Fibroblast of lung (primary cell): ENCODE measurements at places on chromosomes 2 and 18. TPM values are rescaled to one million over a fixed set of nuclear protein-coding genes. Genes with fewer than 3 reads are reported as not detected.
A peak's percentile ranks its signal among the peaks of the same experiment; 100 is the strongest.

DNA sequence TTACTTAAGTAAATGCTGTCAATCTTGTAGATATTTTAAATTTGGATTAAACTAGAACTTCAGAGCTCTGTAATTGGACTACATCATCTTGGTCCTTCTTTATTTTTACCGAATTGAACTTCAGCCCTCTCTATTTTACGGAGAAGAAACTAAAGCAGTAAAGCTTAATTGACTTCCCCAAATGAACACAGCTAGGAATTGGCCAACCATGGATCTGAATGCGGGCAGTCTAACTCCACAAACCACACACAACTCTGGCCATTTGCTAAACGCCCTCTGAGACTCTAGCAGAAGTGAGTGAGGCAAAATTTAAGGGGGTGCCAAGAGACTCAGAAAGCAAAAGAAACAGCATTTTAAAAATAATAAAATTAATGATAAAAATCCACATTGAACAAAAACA, 86.3 kb upstream of the KCTD1 start:
- no peak for DNase-seq
- H3K27ac ChIP-seq = no peak overlapping the region
- H3K4me3 ChIP-seq = no peak overlapping the region
- H3K36me3 ChIP-seq = no peaks in the 10 kb centered on the region

GRCh38 chr2:152222975-152223637, 47.5 kb upstream of the STAM2 start:
- H3K4me1 ChIP-seq = peaks cover 2% of the 10 kb centered on the region
- no peaks in the 10 kb centered on the region for H3K36me3 ChIP-seq
- no peak overlapping the region for H3K4me3 ChIP-seq
- H3K27ac ChIP-seq = no peak overlapping the region
- DNase-seq = peak; percentile 96

The SLC11A1 gene
- total RNA-seq = 0.17 and 0.26 TPM in 2 replicates

The SERPINE2 gene
- total RNA-seq = 37.2 and 77.9 TPM in 2 replicates

The CROCC2 gene
- total RNA-seq = 0.33 and 0.51 TPM in 2 replicates

DNA sequence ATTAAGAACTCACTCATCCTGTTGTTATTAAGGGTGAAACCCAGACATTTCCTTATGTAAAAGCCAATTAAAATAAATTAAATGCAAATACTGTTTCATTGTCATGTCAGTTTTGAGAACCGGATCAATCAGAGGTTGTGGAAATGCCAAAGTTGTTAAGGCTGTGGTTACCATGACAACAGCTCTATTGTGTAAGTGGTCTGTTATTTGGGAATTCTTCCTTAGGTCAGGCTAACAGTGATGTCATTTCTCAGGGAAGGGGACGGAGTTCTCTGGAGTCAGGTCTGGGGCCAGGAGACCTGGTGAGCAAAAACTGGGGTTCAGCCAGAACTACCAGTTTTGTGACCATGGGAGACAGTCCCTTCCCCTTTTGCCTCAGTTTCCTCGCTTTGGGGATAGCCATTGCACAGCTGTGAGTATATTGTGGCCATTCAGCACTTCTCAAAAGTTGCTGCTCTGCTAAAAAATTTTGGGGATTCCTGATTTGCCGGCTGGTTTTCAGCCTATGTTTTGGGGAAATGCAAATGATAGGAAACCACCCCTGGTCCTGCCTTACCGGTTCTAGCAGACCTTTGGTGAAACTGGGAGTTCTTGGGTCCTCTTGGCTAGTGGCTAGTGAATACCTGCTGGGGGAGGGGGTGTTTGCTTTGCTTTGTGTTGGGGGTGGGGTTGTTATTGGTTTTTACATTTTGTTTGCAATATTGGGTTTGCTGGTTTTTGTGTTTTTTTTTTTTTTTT, 21.6 kb downstream of the HPCAL1 start:
- H3K4me1 ChIP-seq = no peaks in the 10 kb centered on the region
- no peaks in the 10 kb centered on the region for H3K27me3 ChIP-seq
- no peak overlapping the region for H3K27ac ChIP-seq
- H3K36me3 ChIP-seq = no peaks in the 10 kb centered on the region

DNA sequence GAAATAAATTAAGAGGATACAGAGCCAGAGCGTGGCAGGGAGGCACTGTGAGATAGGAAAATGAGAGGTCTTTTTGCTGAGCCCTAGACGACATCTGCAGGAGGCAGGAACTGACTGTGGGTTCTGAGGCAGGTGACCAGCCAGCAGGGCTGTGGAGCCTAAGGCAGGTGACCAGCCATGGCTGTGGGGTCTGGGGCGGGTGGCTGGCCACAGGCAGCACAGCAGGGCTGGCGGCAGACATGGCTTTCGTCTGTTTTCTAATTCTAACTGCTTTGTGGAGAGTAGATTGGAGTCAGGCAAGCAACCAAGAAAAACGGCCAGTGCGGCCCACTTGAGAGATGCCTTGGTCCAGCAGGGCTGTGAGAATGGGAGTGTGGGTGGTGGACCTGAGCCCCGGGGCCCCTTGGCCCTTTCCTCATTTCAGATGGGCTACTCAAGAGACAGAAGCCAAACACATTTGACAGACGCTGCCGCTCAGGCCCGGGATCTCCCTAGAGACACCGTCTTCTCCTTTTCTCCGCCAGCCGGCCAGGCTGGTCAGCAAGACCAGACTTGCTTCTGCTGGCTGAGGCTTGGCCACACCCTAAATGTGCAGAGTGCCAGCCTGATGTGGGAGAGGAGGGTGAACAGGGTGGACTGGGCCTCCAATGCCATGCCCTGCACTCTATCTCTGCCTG, 19.7 kb upstream of the GNAL start:
- no peak overlapping the region for H3K4me3 ChIP-seq
- no peaks in the 10 kb centered on the region for H3K4me1 ChIP-seq
- no peak for DNase-seq
- no peaks in the 10 kb centered on the region for H3K27me3 ChIP-seq
- no peaks in the 10 kb centered on the region for H3K36me3 ChIP-seq
- no peak overlapping the region for H3K27ac ChIP-seq

DNA sequence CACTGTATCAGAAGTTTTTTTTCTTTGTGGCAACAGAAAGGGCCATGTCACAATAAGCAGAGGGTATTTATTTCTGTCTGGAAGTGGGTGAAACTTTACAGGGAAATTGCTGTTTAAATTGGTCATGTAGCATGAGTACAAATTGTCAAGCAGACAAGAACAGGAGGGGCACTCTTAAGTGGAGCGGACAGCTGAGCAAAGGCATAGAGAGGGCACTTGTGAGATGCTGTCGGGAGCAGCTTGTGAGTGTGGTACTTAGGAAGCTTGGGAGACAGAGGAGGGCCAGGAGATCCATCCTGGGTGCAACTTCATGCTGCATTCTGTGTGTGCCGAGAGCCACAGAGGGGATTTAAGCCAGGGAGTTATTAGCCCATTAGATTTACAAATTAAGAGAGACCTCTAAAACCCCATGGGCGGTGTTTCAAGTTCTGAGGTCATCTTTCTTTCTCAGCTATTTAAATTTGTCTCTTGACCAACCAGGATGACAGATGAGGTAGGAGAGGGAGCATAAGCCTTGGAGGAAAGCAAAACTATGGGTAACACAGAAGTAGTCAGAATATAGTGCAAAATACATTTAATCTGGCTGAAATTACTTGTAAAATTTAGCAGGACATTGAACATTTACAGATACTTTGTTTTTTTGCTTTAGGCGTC, 30.4 kb downstream of the INPP4A start:
- no peak overlapping the region for H3K27ac ChIP-seq
- no peak overlapping the region for H3K4me3 ChIP-seq
- H3K4me1 ChIP-seq = peaks cover 6% of the 10 kb centered on the region
- no peaks in the 10 kb centered on the region for H3K27me3 ChIP-seq
- no peak for DNase-seq

The ABCG5 gene
- not detected in 2 replicates for total RNA-seq

DNA sequence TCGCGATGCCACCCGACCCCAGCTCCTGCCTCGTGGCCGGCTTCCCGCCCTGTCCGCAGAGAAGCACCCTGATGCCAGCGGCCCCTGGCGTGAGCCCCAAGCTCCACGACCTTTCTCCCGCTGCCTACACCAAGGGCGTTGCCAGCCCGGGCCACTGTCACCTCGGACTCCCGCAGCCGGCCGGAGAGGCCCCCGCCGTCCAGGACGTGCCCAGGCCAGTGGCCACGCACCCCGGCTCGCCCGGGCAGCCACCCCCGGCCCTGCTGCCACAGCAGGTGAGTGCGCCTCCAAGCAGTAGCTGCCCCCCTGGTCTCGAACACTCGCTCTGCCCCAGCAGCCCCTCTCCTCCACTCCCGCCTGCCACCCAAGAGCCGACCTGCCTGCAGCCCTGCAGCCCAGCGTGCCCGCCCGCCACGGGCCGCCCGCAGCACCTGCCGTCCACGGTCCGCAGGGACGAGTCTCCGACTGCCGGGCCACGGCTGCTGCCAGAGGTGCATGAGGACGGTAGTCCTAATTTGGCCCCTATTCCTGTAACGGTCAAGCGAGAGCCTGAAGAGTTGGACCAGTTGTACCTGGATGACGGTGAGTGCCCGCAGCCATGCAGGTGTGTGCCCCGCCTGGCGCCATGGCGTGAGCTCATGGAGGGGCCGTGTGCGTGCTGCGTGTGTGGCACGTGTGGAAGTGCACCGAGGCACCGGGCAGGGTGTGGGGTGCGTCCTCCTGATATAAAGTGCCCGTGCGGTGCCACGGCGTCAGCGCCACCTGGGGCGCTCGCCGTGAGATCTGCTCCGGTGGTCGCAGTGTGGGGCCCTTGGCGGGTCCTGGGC, 90.8 kb downstream of the NFATC1 start:
- no peak overlapping the region for H3K4me3 ChIP-seq
- no peaks in the 10 kb centered on the region for H3K27me3 ChIP-seq
- H3K4me1 ChIP-seq = peaks cover 9% of the 10 kb centered on the region
- DNase-seq = no peak
- H3K36me3 ChIP-seq = no peaks in the 10 kb centered on the region
- no peak overlapping the region for H3K27ac ChIP-seq

GRCh38 chr18:21262979-21263378, 20.9 kb downstream of the GREB1L start:
- no peaks in the 10 kb centered on the region for H3K4me1 ChIP-seq
- H3K4me3 ChIP-seq = no peak overlapping the region
- no peaks in the 10 kb centered on the region for H3K36me3 ChIP-seq
- H3K27me3 ChIP-seq = no peaks in the 10 kb centered on the region
- DNase-seq = no peak

DNA sequence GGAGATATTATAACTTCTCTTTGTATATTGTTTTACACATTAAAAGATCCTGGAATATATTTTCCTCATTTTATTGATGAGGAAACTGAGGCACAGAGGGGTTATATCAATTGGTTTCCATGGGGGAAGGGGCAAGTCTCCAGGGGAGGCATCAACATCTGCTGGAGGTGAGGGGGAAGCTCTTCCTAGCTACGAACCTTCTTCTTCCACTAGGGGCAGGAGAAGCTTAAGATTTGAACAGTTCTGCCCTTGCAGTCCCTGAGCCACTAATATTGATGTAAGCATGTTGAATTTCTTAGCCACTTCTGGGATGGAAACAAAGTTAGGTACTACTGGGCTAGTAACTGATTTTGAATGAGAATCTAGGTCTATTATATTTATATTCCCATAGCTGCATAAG, 140.1 kb upstream of the AQP4 start:
- H3K27ac ChIP-seq = no peak overlapping the region
- no peaks in the 10 kb centered on the region for H3K36me3 ChIP-seq
- no peak overlapping the region for H3K4me3 ChIP-seq
- H3K4me1 ChIP-seq = no peaks in the 10 kb centered on the region
- no peak for DNase-seq

GRCh38 chr2:105540642-105541041, 141.8 kb upstream of the FHL2 start:
- H3K4me3 ChIP-seq = no peak overlapping the region
- peaks cover 5% of the 10 kb centered on the region for H3K27me3 ChIP-seq
- no peaks in the 10 kb centered on the region for H3K4me1 ChIP-seq
- no peaks in the 10 kb centered on the region for H3K36me3 ChIP-seq
- H3K27ac ChIP-seq = no peak overlapping the region

- no peaks in the 10 kb centered on the region for H3K4me1 ChIP-seq
- H3K4me3 ChIP-seq = no peak overlapping the region
- no peaks in the 10 kb centered on the region for H3K27me3 ChIP-seq
- H3K36me3 ChIP-seq = no peaks in the 10 kb centered on the region
Measured at GRCh38 chr18:32152705-32153448, 37.0 kb upstream of the MEP1B start.

The RAB6C gene
- not detected in 2 replicates for total RNA-seq

The TFPI gene
- 111 and 117 TPM in 2 replicates for total RNA-seq

DNA sequence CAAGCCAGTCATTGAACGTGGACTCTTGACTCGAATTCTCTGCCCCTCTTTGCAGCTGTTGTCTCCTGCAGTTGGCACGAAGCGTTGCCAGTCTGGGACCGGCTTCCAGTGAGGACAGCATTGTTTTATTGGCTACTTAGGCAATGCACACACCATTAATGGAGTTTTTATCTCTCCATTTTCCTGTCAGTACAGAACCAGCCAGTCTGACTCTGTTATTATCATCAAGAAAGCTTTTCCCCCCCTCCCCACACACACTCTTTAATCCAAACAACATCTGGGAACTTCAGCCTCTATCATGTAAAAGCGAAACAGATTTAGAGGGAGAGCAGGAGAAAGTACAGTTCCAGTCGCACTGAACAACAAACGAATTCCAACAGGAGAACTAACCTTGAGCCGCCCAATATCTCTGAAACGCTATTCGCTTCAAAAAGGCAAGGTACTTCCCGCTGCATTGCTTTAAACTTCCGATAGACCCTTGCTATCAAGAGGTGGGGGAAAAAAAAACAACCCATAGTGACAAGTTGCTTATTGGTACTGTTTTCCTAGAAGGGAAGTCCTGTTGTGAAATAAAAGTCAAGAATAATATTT, 38.2 kb downstream of the ACVR1 start:
- peak overlapping the region; percentile 85 for H3K27ac ChIP-seq
- no peaks in the 10 kb centered on the region for H3K27me3 ChIP-seq
- no peaks in the 10 kb centered on the region for H3K36me3 ChIP-seq
- H3K4me3 ChIP-seq = peak overlapping the region; percentile 55
- peak; percentile 66 for DNase-seq

DNA sequence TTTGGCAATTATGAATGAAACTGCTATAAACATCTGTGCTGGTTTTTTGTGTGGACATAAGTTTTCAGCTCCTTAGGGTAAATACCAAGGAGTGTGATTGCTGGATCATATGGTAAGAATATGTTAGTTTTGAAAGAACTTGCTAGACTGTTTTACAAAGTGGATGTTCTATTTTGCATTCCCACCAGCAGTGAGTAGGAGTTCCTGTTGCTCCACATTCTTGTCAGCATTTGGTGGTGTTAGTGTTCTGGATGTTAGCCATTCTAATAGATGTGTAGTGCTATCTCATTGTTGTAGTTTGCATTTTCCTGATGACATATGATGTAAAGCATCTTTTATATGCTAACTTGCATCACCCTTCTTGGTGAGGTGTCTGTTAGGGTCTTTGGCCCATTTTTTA, 304.6 kb downstream of the NUP35 start:
- no peak for DNase-seq
- H3K27me3 ChIP-seq = no peaks in the 10 kb centered on the region
- no peak overlapping the region for H3K27ac ChIP-seq
- H3K4me1 ChIP-seq = no peaks in the 10 kb centered on the region

The UGT1A5 gene
- total RNA-seq = not detected in 2 replicates

GRCh38 chr2:212609479-212609878, 70.9 kb upstream of the ERBB4 start:
- DNase-seq = no peak
- no peak overlapping the region for H3K4me3 ChIP-seq
- H3K36me3 ChIP-seq = no peaks in the 10 kb centered on the region
- H3K27me3 ChIP-seq = no peaks in the 10 kb centered on the region
- no peaks in the 10 kb centered on the region for H3K4me1 ChIP-seq
- H3K27ac ChIP-seq = no peak overlapping the region
